ENCODE measurements at places on chromosomes 2 and 18.

GRCh38 chr18:53028565-53028964 is 688.6 kb downstream of the DCC start:
- DNase-seq: no peak

DNA sequence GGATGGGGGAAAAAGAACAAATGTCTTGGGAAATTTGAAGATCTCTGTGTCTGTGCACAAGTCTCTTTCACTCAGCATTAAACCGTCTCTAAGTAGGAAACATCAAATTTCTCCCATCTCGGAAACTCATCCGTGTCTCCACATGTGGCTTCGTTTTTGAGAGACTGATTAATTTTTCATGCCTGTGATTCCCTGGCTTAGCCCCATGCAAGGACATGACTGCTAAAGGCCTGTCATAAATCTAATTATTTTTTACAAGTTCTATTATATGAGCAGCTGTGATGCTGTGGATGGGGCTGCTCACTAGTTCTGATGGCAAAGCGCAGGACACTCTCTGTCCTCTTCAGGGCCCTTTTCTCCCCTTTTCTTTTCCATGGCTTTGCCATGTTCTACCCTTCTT is 129.1 kb downstream of the RGPD3 start:
- DNase-seq: no peak

GRCh38 chr2:11534746-11535484 is 1.1 kb downstream of the GREB1 start:
- no peak for DNase-seq

DNA sequence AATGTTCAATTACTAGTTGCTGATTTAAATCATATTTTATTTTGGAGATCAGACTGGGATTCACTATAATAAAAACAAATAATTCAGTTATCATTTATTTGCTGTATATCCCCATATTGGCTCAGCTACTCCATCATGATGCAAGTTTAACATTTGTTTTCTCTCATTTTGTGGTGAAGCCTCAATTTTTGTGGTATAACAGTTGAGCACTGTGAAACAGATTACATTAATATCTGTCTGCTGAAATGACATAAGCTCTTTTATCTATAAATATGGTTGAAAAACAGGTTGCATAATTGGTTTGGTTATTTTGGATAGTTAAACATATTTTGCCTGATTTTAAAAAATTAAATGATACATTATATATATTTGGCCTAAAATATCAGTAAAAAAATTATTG is 67.7 kb downstream of the DPP4 start:
- DNase-seq: no peak

DNA sequence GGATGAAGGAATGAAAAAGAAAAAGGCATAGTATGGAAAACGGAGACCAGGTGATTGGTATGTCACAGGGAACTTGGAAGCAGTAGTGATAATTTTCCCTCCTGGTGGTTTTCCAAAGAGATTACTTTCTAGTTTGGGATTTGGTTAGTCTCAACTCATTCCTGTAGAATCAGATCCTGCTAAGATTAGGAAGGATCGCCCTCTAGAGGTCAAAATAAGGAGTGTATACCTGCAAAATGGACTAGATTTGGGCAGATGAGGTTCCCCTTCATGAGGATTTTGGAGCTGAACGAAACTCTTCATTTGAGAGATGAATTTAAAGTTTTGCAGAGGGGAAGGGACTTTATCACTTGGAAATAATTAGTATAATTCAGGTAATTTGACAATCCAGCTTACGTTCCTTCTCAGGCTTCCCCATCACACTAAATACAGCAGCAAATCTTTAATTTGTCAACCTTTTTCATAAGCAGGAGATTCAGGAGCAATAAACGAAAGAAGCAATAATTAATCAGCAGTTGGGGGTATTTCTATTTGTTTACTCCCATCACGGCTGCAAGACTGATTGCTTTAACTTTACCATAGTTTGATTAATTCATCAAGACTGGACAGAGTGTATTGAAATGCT is 65.2 kb downstream of the CCDC195 start:
- DNase-seq: no peak

DNA sequence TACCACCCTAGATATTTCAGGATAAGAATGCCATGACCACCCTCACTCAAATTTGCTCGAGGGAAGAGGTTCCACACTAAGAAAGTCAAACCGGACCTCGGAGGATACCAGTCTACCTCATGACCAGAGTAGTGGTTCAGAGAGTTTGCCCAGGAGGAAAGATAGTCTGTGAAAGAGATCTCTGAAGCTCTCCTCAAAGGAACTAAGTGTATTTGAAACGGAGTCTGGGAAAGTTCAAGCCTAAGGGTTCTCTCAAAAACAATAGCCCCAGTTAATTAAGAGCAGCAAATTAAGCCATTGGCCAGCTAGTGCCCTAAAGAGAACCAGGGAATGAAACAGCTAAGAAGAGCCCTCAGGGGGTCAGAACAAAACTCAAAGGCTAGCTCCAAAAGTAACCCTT is 94.9 kb downstream of the SPHKAP start:
- DNase-seq: no peak

- no peak for DNase-seq
Measured at GRCh38 chr2:68658266-68658665, 14.9 kb downstream of the PROKR1 start.

- DNase-seq: no peak
Measured at GRCh38 chr2:221468317-221468716, 103.8 kb downstream of the EPHA4 start.

- DNase-seq: no peak
Measured at GRCh38 chr18:58221060-58221725, 177.2 kb downstream of the NEDD4L start.

GRCh38 chr2:127017548-127017947 is 89.4 kb downstream of the BIN1 start:
- DNase-seq: no peak

DNA sequence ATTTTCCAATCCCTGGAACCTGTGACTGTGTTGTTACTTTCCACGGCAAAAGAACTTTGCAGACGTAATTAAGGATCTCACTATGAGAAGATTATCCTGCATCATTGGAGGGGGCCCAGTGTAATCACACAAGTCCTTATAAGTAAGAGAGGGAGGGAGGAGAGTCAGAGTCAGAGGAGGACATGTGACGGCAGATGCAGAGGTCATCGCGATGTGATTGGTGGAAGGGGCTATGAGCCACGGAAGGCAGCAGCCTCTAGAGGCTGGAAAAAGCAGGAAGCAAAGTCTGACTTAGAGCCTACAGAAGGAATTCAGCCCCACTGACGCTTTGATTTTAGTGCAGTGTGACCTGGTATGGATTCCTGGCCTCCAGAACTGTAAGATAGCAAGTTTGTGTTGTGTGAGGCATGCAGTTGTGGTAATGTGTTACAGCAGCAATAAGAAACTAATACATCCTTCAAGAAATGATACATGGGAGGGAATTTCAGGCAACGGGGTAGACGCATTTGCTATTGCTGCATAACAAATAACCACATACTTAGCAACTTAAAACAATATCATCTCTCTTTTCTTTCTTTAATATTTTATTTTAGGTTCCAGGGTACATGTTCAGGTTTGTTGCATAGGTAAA is 112.7 kb upstream of the SERPINE2 start:
- no peak for DNase-seq

GRCh38 chr2:19643117-19643518 is 258.7 kb downstream of the TTC32 start:
- no peak for DNase-seq

GRCh38 chr2:86224645-86225355 is 25.5 kb downstream of the MRPL35 start:
- no peak for DNase-seq

DNA sequence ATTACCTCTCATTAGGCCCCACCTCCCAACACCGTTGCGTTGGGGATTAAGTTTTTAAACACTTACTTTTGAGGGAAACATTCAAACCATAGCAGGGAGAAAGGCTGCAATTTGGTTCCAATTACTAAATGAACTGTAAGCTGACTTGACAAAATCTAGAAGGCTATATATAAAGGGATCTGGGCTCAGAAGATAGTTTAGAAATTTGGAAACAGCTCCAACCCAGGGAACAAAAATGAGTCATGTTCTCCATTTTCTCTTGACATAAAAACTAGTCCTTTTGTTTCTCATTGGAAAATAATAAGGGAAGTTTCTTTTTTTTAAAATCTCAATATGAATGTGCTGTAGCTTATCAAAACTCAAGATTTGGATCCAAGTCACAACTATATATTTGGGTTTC is 17.5 kb downstream of the MOGAT1 start:
- no peak for DNase-seq

DNA sequence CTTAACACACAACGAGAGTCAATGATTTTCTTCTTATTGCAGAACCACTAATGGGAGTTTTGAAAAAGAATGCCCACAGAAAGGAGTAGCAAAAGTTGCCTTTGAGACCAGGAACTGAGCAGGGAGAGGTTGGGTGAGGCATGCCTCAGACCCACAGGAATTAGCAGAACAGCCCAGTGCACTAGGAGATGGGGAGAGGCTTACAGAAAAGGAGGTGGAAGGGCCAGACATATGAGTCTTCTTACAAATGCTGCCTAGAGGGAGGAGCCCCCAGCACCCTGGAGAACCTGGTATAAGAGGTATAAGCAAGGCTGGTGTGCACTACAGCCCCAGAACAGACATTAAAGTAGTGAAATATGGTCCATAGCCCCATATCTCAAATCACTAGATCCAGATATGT is 162.0 kb downstream of the DTNA start:
- no peak for DNase-seq

- no peak for DNase-seq
Measured at GRCh38 chr2:167438206-167438605, 549.9 kb downstream of the XIRP2 start.

DNA sequence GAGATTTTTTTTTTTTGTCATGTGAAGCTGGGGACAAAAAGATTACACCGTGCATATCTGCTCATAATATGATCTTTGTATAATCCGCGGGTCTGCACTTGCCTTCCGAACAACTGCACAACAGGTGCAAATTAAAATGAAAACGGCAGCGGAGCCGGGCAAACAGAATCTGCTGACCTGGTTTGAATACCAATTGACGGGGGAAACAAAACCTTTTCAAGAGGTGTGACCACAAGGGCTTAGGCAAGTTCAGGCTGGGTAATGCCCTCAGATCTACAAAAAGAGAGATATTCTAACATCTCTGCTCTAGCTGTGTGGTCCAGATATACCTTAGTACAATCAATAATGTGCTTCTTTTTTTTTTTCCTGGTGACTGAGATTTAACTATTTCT is 88.5 kb downstream of the ZEB2 start:
- DNase-seq: no peak

DNA sequence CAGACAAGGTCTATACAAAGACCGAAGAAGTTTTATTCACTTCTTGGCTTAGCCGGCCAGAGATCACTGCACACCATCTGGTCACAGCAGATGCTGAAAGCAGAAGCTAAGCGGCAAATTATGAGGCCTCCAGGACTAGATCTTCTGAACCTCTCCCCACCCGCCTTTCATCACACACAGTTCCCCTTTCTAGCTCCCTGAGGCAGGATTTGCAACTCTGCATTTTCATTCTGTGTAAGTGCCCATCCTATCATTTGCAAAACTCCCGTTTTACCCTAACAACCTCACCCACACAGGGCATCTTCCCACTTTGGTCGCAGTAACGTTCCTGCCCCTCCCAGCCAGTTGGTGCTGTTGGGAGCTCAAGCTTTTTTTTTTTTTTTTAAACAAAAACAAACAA is 3.1 kb upstream of the MOB1A start:
- no peak for DNase-seq

GRCh38 chr2:15278296-15278695 is 282.8 kb downstream of the NBAS start:
- DNase-seq: no peak

Data from stimulated activated CD8-positive, alpha-beta memory T cell treated with anti-CD3 and anti-CD28 coated beads, Interleukin-4, amount 100 ng/mL, for 4 hours (primary cell).